Activated CD4-positive, alpha-beta T cell treated with anti-CD3 and anti-CD28 coated beads, Interleukin-2, amount 50 U/mL, for 4 hours (primary cell): ENCODE measurements at places on chromosomes 3 and 15.

- DNase-seq: no peak
These were observed 435.6 kb downstream of the MECOM start for GRCh38 chr3:169227911-169228310.

DNA sequence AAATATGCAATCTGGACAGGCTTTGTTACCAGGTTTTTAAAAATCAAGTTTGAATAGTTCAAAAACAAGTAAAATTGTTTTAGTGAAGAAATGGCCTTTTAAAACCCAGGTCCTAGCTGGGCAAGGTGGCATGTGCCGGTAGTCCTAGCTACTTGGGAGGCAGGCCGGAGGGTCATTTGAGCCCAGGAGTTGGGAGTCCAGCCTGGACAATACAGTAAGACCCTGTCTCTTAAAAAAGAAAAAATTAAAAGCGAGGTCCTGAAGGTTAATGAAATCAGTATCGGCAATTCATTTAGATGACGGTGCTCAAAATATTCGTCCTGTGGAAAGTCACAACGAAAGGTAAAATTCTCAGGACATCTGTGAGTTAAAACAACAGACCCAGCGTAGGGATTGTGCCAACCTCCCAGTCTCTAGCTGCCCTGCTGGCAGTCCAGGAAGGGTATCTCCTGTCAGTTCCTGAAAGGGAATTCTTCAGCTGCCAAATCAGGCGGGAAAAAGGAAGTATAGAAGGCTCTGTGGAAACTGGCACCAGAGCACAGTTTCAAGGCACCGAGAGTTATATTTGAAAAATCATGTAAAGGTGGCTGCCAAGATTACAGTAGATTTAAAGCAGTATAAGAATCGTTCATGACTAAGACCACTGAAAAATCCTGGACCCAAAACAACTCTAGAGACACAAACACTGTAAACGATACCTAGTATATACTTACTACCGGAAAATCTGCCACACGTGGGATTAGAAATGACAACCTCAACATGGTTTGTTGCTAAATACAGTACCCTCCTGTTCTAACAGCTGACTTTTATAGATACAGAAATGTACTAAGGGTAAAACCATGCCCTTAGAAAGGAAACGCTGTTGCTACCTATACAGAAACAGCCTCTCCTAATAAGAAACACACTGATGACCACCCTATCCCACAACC, 1.2 kb upstream of the ABHD17C start:
- DNase-seq: no peak

DNA sequence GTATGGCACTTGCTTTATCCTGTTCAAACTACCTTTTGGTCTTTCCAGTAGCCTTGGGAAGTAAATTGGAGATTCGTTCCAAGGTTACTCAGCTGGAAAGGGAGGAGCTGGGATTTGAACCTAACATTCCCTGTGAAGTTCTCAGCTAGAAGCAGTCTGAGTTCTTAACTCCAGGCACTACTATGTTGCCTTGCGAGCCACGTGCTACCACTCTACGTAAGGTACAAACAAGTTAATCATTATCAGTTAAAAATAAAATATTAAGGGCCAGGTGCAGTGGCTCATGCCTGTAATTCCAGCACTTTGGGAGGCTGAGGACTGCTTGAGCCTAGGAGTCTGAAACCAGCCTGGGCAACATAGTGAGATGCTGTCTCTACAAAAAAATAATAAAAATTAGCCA, 30.7 kb upstream of the CDCP1 start:
- DNase-seq: no peak

- no peak for DNase-seq
These were observed 145.8 kb upstream of the THRB start for GRCh38 chr3:24640330-24640877.

- no peak for DNase-seq
These were observed 329.5 kb upstream of the CTDSPL start for GRCh38 chr3:37532168-37532567.

DNA sequence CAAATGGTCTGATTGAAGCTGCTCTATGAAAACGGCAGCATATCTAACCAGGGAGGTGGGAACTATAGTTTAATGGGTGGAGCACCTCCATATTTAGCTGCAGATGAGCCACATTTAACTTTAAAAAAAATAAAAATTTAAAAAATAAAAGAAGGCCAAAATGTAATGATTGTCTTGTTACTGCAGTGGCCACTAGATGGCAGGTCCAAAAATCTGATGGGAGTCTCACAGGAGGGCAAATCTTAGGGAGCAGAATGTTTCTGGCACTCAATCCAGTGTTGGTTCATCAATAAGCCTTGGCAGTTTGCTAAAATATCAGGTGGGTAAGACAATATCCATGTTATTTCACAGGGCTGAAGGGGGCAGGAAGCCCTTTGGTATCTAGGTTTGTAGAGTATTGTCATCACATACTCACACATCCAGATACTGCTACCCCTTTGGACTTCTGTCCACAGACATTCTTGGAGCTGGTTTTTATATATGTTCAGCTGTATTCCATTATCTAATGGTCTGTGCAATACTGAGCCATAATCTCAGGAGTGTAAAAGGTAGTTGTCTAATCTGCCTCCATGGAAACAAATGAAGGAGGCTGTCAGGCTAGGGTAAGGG, 233.3 kb downstream of the TIGIT start:
- DNase-seq: no peak

- peak; percentile 49 for DNase-seq
These were observed 184.5 kb downstream of the FEZF2 start for GRCh38 chr3:62188681-62189375.

GRCh38 chr3:171615686-171616085, 155.5 kb upstream of the TNIK start:
- DNase-seq: no peak

- no peak for DNase-seq
These were observed 10.4 kb downstream of the TMEM41A start for GRCh38 chr3:185488465-185488864.

GRCh38 chr15:58291848-58292247, 139.9 kb upstream of the LIPC start:
- no peak for DNase-seq

DNA sequence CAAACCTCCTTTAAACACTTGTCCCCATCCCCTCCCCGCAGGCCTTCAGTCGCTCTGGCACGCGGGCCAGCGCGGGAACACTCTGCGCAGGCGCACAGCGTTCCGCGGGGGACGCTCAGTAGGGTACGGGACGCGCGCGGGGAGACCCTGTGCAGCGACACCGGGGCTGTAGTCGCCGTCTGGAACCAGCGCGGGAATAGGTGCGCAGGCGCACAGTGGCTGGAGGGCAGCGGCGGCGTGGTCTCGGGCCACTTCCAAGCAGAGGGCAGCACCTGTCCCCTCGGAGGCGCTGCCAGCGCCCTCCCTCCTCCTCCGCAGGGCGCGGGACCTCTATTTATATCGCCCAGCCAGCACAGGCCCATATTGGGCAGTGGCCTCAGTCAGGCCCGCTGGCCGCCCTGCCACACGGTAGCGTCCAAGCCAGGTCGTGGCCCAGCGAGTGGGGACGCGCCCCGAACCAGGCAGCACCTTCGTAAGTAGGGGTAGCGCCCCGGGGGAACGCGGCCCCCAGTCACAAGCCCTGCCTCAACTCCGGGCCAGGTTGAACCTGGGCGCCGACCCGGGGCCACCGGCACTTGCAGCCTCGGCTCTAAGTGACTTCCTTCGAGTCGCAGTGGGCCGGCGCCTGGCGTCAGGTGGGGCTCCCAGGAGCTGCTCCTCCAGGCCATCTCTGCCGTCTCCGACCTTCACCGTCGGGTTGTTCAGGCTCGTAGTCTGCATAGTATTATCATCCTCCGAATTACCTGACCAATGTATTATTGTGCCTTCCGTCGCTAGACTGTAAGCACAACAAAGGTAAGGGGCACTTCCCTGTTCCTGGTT, at the start of gene KBTBD12:
Gene KBTBD12, plus strand, starts transcription at position 118 of the 822 bp plus-strand sequence. CDS start 7,830 bp downstream, outside the sequence.
- no peak for DNase-seq

DNA sequence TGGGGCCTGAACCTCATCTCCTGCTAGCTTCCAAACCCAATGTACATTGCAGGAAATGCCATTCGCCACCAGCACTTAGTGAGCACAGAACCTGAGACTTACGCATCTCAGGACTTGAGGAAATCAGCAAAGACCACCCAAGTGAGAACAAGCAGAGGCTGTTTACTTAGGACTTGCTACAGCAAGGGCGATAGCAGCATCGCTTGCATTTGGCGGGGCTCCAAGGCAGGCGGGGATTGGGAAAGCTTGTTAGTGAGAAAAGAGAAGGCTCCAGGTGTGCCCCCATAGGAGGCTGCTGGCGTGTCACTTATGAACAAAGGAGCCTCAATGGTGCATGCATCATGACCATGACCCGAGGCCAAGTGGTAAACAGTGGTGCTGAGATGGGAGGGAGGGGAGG, 19.7 kb downstream of the SLC6A20 start:
- DNase-seq: no peak

DNA sequence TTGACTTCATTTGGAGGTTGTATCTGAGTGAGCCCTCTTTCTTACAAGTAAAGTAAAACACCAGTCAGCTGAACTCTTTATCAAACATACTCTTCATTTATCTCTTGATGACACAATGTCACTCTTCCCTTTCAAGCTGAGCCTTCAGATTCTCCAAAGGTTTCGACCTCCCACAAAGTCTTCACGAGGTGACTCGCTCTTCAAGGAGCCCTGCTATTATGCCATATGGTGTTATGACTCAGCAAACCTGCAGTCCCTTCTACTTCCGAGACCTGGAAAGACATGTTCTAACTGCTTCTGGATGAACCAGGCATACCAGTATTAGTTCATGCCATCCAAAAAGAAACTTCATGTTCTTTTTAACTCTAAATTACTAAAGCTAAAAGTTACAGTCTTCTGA, 23.1 kb downstream of the AADAC start:
- DNase-seq: no peak

DNA sequence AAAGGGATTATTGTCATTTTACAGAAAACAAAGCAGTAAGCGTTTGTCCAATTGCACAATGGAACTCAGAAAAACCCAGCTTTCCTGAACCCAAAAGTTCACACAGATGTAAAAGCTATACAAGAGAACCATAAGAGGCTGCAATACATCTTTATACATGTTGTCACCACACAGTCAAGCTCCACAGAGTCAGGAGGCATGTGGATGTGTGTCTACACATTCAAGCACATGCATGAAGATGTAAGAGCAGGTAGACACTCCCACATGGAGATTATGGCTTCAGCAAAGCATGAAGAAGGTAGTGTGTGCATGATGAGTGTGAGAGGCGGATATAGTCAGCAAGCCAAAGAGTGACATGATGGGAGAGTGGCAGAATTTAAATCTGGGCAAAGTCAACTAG, 124.7 kb upstream of the THBS1 start:
- DNase-seq: no peak

DNA sequence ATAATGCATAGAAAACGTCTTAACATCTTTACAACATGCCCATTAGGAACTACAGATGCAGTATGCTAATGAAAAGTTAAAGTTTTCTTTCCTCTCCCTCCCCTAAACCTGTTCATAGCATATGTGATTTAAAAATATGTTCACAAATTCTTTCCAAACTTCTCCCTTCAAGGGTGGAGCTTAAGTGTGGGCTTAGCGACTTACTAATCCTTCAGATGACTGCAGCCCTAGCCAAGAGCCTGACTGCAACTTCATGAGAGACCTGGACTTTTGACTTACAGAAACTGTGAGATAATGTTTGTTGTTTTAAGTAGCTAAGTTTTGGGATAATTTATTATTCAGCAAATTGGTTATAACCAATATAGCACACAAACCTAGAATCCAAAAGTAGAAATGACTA, 22.0 kb upstream of the ANXA2 start:
- no peak for DNase-seq

- DNase-seq: no peak
These were observed 78.6 kb upstream of the PFN2 start for GRCh38 chr3:150049317-150049716.

GRCh38 chr3:36488077-36488789, 107.9 kb downstream of the STAC start:
- DNase-seq: no peak

- no peak for DNase-seq
These were observed 25.2 kb upstream of the IMPDH2 start for GRCh38 chr3:49054344-49054862.

DNA sequence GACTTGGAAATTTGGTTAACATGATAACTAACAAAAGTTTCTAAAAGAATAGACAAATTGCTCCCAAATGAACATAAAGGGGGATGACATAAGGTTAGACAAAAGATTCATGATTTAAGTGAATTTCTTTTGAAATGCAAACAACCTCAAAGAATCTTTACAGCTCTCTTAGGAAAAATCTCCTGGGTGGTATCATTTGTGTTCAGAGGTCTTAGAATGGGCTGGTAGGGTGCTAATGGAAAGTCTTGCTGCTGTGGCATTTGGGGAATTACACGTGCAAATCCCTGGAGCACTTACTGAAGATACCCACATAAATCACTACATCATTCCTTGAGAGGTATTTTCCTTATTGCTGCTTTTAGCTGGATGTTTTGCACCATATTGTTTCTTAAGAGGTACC, 14.4 kb upstream of the ROBO2 start:
- no peak for DNase-seq

- DNase-seq: no peak
These were observed 605.2 kb downstream of the MAGI1 start for GRCh38 chr3:65433480-65433879.

DNA sequence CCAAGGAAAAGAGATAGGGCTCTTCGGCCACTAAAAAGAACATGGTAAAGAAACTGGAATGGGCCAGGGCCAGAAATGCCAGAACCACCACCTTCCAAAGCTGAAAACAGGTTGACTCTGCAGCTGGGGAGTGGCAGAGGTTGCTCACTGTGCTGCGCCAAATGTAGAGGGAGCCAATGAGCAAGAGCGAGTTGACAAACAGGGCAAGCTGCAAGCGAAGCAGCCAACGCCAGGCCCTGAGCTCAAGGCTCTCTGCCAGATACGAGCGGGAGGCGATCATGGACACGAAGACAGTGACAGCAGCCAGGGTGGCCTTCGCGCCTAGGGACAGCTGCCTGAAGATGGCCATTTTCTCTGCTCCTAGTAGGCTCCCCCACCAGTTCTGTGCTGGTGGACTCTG, 3.1 kb downstream of the GLB1 start:
- DNase-seq: no peak

- DNase-seq: no peak
These were observed 772.2 kb upstream of the SGO1 start for GRCh38 chr3:20958161-20958560.

DNA sequence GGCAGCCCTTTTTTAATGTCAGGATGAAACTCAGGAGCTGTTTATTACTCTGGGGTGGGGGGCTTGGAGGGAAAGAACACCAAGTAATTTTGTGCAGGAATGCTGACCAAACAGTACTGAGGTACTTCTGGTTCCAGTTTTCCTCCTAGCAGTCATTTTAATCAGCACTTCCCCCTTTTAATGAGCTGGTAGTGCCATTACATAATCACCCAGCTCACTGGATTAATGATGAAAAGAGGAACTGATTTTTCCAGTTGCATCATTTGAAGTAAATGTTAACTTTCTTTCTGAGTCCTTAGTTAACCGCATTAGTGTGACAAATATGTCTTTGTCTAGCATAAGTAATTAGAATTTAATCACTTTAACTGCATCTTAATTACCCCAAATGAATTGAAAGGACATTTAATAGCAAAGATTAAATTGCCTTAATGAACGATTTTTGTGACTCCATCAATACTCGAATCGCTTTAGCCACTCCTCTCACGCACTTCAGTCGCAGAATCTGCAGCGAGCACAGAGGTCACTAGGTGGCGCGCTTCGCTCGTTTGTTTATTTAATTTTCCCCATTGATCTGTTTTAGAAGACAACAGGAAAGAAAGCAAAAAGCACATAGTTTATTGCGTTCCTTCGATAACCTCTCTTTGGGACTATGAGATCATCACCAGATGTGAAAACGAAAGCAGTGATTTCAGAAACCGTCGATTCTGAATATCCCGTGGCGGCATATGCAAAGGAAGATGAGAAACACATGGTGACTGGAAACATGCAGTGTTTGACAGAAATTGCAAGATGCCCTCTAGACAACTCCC, 9.8 kb downstream of the ONECUT1 start:
- peak; percentile 70 for DNase-seq
